ENCODE measurements at places on chromosomes 4 and X.

GRCh38 chr4:113499166-113499565, 262.4 kb downstream of the CAMK2D start:
- DNase-seq = no peak

DNA sequence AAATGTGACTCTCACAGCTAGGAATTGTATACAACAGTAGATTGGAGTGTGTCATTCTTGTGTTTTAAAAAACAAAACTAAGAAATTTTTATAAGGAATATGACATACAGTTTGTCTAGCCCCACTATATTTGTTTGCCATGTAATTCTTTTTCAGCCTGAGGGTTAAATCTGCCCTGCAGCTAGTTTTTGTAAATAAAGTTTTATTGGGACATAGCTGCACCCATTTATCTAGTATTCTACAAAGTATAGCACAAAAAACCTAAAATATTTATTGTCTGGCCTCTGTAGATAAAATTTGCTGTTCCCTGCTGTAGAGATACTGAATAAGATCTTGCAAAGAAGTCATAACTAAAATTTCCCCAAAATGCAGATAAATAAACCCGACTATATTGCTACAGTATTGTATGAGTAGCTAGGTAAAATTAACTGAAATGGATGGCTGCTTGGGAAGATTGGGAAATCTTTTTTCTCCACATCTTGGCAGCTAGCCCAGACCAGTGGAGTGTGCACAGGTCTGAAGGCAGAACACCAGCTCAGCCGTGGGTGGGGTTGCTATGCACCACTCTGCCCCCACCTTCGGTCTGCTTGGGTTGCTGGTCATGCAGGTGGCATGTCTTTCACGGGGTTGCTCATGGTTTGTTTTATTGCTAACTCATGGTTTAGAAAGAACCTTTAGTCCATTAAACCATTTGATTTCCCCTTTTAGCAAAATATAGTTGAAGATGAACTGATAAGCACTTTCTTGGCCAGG, 127.9 kb downstream of the KLHL8 start:
- peak; percentile 22 for DNase-seq

DNA sequence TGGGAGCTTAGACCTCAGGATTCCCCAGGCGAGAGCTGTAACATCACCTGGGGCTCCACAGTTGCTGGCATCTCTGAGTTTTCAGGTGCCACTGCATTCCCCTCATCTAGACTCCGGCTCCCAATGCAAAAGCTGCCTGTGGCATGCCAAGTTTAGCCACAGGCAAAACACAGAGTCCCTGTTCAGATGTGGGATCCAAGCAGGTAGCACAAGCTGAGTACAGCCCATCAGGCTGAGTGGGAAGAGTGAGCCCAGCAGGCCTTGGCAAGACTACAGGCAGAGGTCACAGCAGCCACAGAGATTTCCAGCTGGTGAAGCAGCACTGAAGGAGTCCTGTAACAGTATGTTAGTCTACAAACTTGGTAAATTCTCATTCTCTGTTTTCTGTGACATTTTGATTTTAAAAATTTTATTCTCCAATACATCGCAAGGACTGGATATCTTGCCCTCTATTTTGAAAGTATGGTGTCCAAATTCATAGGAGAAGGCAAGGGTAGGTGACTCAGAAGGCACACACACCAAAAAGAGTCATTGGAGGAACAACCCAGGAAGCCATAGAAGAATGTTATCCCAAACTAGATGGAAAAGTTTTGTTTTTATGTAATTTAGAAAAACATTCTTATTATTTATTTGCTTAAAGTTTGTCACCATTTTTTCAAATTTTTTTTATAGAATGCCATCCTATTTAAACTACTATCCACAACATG, 13.6 kb upstream of the CXCL2 start:
- DNase-seq = no peak

- peak; percentile 9 for DNase-seq
Measured at GRCh38 chr4:111930659-111931058, 214.6 kb upstream of the FAM241A start.

- DNase-seq = no peak
Measured at GRCh38 chrX:3293251-3293650, 53.2 kb downstream of the MXRA5 start.

- DNase-seq = no peak
Measured at GRCh38 chr4:148030193-148030873, 298.4 kb downstream of the ARHGAP10 start.

- DNase-seq = no peak
Measured at GRCh38 chr4:109419679-109420078, 13.9 kb upstream of the SEC24B start.

GRCh38 chr4:102614801-102615200, 113.6 kb downstream of the NFKB1 start:
- no peak for DNase-seq

DNA sequence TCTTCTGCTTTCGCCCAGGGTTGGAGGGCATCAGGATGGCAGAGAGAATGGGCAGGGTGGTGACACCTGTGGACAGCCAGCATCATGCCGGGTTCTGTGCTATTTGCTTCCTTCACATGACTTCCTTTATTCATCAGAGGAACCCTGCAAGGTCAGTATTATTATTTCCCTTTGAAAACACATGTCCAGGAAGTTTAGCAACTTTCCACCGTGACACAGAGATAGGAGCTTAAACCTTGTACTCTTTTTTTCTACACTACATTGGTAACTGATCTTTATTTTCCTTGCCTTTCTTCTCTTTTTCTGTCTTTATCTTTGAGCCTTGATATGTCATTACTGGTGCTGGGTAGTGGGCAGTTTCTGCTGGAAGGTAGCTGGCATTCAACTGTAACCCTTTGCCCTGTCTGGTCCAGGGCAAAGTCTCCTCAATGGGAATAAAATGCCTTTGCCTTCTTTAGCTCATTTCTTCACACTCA, 5.0 kb upstream of the MGST2 start:
- DNase-seq = no peak

DNA sequence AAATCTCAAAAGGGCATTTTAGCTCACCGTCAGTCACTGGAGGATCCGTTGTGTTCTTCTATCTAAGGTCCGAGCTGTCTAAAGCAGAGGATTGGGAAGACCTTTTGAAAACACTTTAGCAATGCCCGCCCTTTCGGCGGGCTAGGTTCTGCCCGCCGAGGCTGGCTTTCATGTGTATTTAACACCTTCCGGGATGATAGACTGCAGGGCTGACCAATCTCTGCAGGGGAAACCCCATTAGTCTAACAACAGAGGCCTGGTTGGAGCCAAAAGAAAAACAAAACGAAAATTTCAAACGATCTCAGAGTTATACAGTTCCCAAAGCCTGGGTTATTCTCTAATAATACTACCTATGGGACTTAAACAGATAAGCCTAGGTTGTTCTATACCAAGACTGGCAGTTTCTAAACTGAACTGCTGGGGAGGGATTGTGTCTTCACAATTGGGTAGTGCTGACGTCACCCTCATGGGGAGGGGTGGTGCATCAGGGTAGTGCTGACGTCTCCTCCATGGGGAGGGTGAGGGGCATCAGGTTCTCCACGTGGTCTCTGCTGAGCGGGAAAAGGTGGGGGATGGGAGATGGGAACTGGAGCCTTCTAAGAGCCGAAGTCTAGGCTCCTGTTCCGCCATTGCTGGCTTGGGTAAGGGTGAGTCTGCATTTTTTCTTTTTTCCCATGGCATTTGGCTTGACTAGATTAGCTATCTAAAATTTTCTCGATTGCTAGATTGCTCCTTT, 14.8 kb upstream of the CUL4B start:
- DNase-seq = peak; percentile 10

- DNase-seq = no peak
Measured at GRCh38 chr4:123510221-123510620, 113.6 kb downstream of the SPRY1 start.

- no peak for DNase-seq
Measured at GRCh38 chr4:76265631-76266218, 14.2 kb downstream of the FAM47E start.

GRCh38 chrX:55907968-55908607, 190.5 kb downstream of the RRAGB start:
- DNase-seq = peak; percentile 78

DNA sequence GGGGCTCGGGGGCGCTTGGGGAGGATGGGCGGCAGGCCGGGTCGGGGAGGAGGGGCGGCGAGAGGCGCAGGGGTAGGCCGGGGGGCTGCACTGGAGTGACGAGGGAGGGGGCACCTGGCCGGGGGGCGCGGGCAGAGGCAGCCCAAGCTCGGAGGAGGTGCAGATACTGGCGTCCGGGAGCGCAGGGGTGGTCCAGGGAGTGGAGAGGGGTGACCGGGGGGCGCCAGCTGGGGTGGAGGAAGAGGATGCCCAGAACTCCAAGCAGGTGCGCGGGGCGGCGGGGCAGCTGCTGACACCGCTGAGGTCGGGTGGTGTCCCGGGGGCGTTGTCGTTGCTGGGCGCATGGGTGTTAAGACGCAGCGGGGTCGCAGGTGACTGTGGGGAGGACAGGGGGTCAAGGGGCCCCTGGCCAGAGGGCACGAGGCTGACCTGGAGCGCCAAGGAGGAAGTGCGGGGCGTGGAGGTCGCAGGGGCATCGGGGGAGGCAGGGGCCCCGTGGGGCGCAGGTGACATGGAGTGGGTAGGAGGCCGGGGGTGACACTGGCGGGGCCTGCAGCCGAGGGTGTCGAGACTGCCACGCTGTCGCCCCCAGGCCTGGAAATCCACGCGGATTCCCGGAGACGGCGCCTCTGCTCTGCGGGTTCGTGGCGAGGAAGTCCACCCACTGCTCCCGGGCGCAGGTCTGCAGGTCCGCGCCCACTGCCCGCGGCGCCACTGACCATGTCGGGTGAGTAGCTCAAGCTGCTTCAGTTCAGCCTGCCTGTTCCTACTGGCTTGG, 928 bp downstream of the GYG2 start:
- no peak for DNase-seq

DNA sequence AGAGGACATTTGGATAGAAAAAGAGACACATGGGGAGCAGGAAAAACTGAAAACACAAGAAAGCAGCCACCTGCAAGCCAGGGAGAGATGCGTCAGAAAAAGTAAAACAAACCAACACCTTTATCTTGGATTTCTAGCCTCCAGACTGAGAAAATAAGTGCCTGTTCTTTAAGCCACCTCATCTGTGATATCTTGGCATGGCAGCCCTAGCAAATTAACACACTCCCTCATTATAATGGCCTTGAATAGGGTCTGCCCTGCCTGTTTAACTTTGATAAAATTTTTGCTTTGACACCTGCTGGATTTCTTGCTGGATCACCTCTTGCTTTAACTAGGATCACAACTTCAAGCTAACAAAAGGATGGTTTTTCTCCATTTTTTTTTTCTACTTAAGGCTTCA, 1892.0 kb upstream of the IGFBP7 start:
- DNase-seq = no peak

- DNase-seq = peak; percentile 18
Measured at GRCh38 chrX:112761242-112762207, 79.1 kb downstream of the AMOT start.

GRCh38 chrX:118534716-118535493, 39.3 kb downstream of the DOCK11 start:
- no peak for DNase-seq

DNA sequence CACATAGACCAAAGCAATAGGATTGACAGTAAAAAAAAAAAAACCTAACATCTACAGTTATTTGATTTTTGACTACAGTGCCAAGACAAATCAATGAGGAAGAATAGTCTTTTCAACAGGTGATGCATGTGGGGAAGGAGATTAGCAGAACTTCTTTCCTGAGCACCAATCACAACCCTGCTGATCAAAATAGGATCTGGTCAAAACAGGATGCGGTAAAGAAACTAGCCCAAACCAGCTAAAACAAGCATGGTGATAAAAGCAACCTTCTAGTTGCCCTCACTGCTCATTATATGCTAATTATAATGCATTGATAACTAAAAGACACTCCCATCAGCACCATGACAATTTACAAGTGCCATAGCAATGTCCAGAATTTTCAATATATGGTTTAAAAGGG, 667.5 kb downstream of the GRXCR1 start:
- DNase-seq = no peak

DNA sequence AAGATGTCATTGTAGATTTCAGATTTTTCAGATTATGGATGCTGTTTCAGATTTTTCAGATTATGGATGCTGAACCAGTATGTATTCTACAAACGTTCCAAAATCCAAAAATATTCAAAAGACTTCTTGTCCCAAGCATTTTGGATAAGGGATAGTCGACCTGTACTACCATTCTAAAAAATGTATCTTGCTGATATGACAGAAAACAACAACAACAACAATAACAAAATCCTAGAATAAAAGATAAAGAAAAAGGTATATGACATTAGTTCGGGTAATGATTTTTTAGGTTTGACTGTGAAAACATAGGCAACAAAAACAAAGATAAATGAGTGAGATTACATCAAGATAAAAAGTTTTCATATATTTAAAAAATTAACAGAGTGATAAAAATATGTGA, 122.1 kb downstream of the GABRA2 start:
- no peak for DNase-seq

DNA sequence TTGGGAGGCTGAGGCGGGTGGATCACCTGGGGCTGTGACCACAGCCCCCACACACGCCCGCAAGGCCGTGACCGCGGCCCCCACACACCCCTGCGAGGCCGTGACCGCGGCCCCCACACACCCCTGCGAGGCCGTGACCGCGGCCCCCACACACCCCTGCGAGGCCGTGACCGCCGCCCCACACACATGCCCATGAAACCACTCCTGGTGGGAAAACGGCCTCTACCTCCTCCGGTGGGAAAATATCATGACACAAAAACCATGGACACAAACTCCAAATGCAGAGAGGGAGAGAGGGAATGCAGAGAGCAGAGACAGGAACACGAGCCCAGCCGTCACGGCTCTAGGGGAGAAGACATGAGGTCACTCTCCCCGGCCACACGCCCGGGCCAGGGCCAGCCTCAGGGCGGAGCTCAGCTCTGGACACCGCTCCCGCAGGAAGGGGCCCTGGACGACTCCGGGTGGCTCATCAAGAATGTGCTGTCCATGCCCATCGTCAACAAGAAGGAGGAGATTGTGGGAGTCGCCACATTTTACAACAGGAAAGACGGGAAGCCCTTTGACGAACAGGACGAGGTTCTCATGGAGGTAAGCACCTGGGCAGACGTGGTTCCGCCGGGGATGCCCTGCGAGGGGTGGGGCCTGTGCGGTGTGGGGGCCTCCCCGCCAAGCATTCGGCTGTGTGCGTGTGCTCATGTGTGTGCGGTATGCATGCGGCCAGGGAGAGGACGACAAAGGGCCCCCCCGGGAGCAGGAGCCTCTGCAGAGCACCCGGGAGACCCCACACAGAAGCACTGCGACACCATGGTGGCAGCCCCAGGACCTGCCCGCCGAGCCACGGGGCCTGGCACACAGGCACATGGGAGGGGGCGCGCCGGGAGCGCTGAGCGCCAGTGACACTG, 17.4 kb downstream of the ATP5ME start:
- DNase-seq = no peak

DNA sequence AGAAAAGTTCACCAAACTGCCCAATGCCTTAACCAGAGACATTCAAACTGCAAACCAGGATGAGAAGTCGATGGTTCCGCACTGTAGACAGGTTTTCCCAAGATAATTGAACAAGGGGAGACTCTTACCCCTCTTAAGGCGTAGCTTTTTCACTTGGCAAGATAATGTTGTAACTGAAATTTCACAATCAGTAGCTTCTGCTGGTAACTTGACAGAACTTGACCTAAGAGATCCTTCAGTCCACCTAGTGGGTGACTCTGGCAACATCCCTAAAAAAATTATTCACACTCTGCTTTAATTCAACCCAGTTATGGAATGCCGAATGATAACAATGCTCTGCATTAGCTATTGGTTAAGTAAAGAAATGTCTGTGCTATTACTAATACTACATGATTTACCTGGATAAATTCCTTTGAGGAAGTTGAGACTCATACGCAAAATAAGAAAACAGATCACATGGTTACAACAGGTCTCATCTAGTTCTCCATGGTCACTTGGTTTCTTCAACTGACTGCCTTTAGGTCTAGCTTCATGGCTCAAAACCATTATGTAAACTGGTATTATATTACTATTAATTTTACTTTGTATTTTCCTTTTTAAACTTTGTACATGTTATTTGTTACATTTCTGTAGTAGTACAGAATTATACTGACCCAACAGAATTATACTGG, 9.1 kb downstream of the ELF2 start:
- no peak for DNase-seq

Data from RPMI8226 (cell line).